NCI-H524 (cell line): ENCODE measurements at places on chromosomes 13 and 19.

GRCh38 chr19:32091241-32091640 lies 254.2 kb upstream of the ZNF507 start:
- DNase-seq: no peak

- no peak for DNase-seq
Measured at GRCh38 chr19:39237200-39238184, 7.3 kb downstream of the IFNL3 start.

- no peak for DNase-seq
Measured at GRCh38 chr13:74866101-74866500, 615.9 kb downstream of the TBC1D4 start.

GRCh38 chr19:40610396-40611064 lies 9.4 kb downstream of the LTBP4 start:
- no peak for DNase-seq

DNA sequence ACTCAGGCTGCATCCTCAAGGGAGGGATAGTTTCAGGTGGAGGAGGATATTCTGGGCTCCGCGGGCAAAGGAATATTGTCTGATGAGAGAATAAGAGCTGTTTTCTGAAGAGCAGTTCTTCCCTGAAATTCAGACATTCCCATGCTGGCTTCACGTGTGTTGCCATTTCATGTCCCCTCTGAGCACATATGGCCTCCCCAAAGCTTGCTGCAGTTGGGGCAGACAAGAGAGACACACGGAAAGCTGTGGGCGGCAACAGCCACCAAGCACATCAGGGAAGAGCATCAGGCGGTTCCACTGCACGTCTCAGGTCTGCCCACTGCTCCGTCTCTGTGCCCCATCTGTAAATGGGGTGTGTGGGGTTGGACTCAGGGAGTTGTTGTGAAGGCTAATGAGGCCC lies 247.5 kb upstream of the TSHZ3 start:
- no peak for DNase-seq

- no peak for DNase-seq
Measured at GRCh38 chr13:50679321-50679720, 164.2 kb downstream of the DLEU7 start.

GRCh38 chr13:25727250-25727649 lies 324.6 kb downstream of the SHISA2 start:
- no peak for DNase-seq

DNA sequence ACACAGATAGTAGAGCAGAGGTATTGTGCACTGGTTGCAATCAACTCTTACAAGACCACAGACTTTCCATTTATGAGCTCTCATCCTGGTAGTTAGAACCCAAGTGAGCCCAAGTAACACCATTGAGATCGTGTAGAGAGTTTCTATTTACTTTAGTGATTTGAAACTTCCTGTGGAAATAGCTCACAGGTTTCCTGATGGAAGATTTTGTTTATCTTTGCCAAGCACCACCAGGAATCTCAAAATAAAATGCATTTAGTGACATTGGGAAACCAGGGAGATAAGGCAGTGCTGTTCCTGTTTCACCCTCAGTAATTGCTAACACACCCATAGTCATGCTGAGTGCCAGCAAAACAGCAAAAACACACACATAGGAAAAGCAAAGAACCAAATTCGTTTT lies 102.5 kb downstream of the FLT1 start:
- DNase-seq: no peak

GRCh38 chr19:3466635-3467034 lies 13.7 kb downstream of the SMIM24 start:
- no peak for DNase-seq

DNA sequence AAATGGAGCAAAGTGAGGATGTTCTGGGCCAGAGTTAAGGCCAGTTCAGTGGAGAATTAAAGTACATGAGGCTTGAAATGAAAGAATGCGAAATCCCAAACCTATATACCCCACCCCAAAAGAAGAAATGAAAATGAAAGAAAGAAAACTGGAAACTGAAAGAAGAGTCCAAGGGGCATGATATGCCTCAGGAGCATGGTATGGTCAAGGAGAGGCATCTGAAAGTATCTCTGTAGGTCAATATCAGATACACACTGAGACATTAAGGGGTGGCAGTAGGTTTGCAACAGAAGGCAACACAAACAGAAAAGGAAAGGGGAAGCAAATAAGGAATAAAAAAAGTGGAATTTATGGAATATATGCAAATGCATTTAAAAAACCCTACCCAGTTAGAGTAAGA lies 166.5 kb downstream of the COG6 start:
- DNase-seq: no peak

DNA sequence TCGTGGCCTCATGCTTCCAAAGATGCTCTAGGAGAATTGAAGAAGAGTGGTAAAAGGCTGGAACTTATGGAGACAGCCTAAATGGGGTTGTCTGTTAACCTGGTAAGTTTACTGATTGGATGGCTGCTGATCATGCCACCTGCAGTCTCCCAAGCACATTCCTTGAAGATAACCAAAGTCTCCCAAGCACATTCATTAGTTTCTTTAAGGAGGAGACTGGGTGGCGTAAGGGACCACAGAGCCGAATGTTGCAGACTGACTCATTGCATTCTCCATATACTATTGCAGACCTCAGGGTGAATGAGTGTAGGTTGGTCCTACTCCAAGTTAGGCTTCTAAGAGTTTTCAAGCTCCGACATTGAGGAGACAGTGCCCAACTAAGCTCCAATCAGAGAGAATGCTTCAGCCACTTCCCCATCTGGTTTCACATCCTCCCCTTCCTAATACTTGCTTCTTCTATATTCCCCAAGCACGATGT lies at the start of gene IGFL3:
Gene IGFL3 (minus strand): TSS at position 51 of the 478 bp plus-strand sequence. CDS start 39 bp downstream, at position 12.
- DNase-seq: no peak

- DNase-seq: peak; percentile 100
Measured at GRCh38 chr19:58278541-58279041, at the start of gene ZNF8. Gene ZNF8 (plus strand): TSS chr19:58278955. CDS start chr19:58279082, 127 bp downstream.

DNA sequence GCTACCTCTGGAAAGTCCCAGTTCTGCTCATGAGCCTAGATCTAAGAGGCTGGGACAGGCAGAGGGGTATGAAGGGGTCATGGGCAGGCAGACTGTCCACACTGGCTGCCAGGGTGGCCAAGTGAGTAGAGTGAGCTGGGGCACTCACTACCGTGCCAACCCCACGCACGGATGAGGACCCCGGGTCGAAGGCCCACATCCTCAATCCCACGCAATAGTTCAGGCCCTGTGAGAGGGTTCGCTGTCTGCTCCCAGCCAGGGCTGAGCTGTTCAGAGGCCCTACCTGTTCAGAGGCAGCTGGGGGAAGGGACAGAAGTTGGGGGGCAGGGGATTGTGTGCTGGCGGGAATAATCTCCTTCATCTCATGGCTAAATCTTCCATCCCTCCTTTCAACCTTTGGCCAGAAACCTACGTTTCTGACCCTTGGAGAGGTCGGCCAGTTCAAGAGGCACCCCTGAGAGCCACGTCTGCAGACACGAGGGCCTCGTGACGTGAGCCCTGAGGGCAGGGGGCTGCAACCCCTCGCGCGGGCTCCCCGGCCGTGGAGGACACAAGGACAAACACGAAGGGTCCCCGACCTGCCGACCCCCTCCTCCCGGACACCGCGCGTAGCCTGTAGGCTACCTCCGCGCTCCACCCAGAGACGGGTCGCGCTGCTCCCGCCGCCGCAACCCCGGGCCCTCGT lies 1.0 kb upstream of the RPS5 start:
- no peak for DNase-seq
